HCT116 (cell line): ENCODE measurements at places on chromosomes 6 and 20. TPM values are rescaled to one million over a fixed set of nuclear protein-coding genes. Genes with fewer than 3 reads are reported as not detected.

TCF21 gene
- 0.20 TPM for total RNA-seq

SPTLC3 gene
- not detected for total RNA-seq

DNA sequence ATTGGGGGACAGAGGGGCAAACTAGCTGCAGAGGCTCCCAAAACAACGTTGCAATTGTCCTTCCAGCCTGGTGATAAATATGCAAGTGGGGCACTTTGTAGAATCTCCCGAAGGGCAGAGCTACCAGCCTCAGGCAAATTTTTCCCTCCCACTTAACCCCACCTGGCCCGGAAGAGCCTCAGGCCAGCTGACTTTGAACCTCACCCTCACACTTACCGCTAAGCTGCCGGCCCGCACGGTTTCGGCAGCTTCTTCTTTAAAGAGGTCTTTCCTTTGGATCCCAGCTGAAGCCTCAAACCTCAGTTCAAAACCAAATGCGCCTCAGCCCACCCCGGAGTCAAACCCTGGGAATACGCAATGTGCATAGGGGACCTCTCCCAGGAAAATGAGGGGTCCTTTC, 2.5 kb downstream of the OVOL2 start:
- H3K27me3 ChIP-seq = peaks cover 17% of the 10 kb centered on the region; the same call in 1 of the 2 replicates
- no peak overlapping the region for H3K27ac ChIP-seq
- peaks cover 36% of the 10 kb centered on the region for H3K4me1 ChIP-seq

DNA sequence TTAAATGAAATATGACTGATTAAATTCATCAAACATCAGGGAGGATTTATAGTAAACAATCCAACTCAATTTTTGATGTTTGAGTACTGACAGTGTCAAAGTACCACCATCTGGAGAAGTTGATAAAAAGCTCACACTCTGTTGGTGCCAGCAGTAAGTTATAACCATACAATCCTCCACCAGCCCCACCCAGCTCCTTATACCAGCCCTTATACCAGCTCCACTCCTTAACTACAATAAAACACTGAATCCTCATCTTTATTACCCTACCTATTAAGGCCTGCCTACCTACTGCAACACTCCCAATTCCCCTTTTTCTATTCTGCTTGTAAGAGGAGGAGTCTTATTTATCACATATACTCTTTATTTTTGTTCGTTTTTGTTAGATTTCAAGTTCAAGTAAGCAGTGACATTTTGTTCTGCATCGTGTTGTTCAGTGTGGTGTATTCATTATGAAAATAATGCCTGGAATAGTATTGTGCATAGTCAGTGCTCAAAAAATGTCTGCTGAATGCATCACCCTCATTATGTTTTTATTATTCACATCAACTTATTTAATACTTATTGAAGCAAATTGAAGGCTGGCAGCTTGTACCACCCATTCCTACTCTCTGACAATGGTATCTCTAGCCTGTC, 954.7 kb upstream of the ADGRB3 start:
- no peaks in the 10 kb centered on the region for H3K4me1 ChIP-seq
- no peaks in the 10 kb centered on the region for H3K36me3 ChIP-seq
- H3K4me3 ChIP-seq = no peak overlapping the region

- no peaks in the 10 kb centered on the region for H3K4me1 ChIP-seq
- H3K36me3 ChIP-seq = 0 out of 2 replicates have a peak, but pooled peaks cover 2% of the 10 kb centered on the region
- DNase-seq = no peak
- H3K27ac ChIP-seq = no peak overlapping the region
Measured at GRCh38 chr6:49454787-49455709, 8.0 kb downstream of the MMUT start.

GRCh38 chr6:46440641-46441040, 50.6 kb downstream of the RCAN2 start:
- H3K27ac ChIP-seq = no peak overlapping the region
- DNase-seq = no peak
- H3K4me1 ChIP-seq = no peaks in the 10 kb centered on the region
- no peak overlapping the region for H3K4me3 ChIP-seq
- H3K36me3 ChIP-seq = no peaks in the 10 kb centered on the region

CNPY3 gene
- total RNA-seq = 49.1 TPM

CYP21A2 gene
- total RNA-seq = 1.4 TPM

- H3K27me3 ChIP-seq = no peaks in the 10 kb centered on the region
- peaks cover 19% of the 10 kb centered on the region for H3K4me1 ChIP-seq
- peaks cover 38% of the 10 kb centered on the region; the same call in 1 of the 2 replicates for H3K36me3 ChIP-seq
- H3K27ac ChIP-seq = no peak overlapping the region
- H3K4me3 ChIP-seq = no peak overlapping the region
Measured at GRCh38 chr20:62899633-62900051, 26.7 kb downstream of the DIDO1 start.

- no peak within 1 kb of the TSS for H3K4me3 ChIP-seq
- H3K27me3 ChIP-seq = no peaks in the 10 kb centered on the region
- no peak for DNase-seq
- no peaks in the 10 kb centered on the region for H3K4me1 ChIP-seq
- no peak within 1 kb of the TSS for H3K27ac ChIP-seq
Measured at GRCh38 chr6:31575335-31575901, at the start of gene TNF. Gene TNF, plus strand, starts transcription at chr6:31575565. Its CDS starts 177 bp downstream, at chr6:31575742.

GRCh38 chr20:48769069-48769983, 58.5 kb downstream of the PREX1 start:
- no peaks in the 10 kb centered on the region for H3K36me3 ChIP-seq
- no peak for DNase-seq
- H3K4me3 ChIP-seq = no peak overlapping the region
- no peaks in the 10 kb centered on the region for H3K27me3 ChIP-seq

SYTL3 gene
- total RNA-seq = 55.3 TPM

DNA sequence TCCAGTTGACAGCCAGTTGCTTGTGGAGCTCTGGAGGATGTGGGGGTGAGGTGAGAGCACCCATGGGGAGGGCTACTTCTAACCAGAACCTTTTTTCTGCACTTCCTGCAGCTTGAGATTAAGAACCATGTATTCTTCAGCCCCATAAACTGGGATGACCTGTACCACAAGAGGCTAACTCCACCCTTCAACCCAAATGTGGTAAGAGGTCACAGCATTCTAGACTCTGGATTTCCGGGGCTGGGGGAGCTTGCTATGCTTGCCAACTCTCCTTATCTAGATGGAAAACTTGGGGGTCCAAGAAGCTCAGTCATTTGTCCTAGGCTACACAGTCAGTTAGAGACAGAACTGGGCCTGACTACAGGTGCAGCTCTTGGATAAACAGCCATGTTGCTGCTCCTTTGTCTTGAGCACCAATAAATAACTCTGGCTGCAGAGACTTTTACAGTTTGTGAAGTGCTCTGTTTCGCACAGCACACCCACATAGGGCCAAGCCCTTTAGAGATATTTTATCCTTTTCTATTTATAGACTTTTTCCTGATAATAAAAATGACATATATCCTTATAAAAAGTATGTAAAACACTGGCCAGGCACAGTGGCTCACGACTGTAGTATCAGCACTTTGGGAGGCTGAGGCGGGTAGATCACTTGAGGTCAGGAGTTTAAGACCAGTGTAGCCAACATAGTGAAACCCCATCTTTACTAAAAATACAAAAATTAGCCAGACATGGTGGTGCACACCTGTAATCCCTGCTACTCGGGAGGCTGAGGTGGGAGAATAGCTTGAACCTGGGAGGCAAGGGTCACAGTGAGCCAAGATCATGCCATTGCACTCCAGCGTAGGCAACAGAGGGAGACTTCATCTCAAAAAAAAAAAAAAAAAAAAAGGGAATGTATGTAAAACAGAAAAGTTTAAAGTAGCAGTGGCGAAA, 10.6 kb upstream of the IFT52 start:
- no peaks in the 10 kb centered on the region for H3K4me1 ChIP-seq
- no peaks in the 10 kb centered on the region for H3K27me3 ChIP-seq
- H3K27ac ChIP-seq = no peak overlapping the region
- H3K4me3 ChIP-seq = no peak overlapping the region
- no peaks in the 10 kb centered on the region for H3K36me3 ChIP-seq

GRCh38 chr6:33439956-33440648, 14.3 kb upstream of the ZBTB9 start:
- 0 out of 2 replicates have a peak, but pooled peaks cover 2% of the 10 kb centered on the region for H3K36me3 ChIP-seq
- no peak overlapping the region for H3K4me3 ChIP-seq
- no peak for DNase-seq

PGM3 gene
- 63.5 TPM for total RNA-seq

GRCh38 chr6:5828296-5828695, 178.4 kb downstream of the NRN1 start:
- DNase-seq = no peak
- H3K27me3 ChIP-seq = no peaks in the 10 kb centered on the region
- no peak overlapping the region for H3K4me3 ChIP-seq
- H3K36me3 ChIP-seq = no peaks in the 10 kb centered on the region
- H3K4me1 ChIP-seq = no peaks in the 10 kb centered on the region

CLIC5 gene
- 0.20 TPM for total RNA-seq

DNA sequence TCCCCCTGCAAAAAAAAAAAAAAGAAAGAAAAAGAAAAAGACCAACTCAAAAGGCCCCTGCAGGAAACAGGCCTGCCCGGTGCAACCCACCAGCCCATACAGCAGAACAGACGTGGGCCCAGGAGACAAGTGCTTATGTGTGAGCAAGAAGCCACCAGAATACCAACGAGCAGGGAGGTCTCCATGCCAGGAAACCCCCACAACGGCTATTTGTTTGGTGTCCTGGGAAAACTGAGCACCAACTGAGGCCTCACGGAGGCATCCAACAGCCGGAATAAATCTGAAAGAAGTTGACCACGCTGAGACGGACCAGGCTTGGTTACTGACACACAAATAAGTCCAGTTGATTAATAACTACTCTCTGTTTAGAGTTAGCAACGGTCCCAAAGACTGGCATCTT, 29.7 kb downstream of the PTPRT start:
- no peak for DNase-seq
- no peaks in the 10 kb centered on the region for H3K36me3 ChIP-seq
- H3K4me3 ChIP-seq = no peak overlapping the region
- H3K27me3 ChIP-seq = no peaks in the 10 kb centered on the region
- H3K4me1 ChIP-seq = no peaks in the 10 kb centered on the region

HAO1 gene
- 0.12 TPM for total RNA-seq

LY6G6C gene
- total RNA-seq = 0.54 TPM

- H3K27ac ChIP-seq = no peak overlapping the region; the same call in 1 of the 2 replicates
- H3K4me1 ChIP-seq = 0 out of 2 replicates have a peak, but pooled peaks cover 2% of the 10 kb centered on the region
Measured at GRCh38 chr20:45771182-45771759, 20.4 kb downstream of the WFDC3 start.

MAPK14 gene
- total RNA-seq = 34.2 TPM

DNA sequence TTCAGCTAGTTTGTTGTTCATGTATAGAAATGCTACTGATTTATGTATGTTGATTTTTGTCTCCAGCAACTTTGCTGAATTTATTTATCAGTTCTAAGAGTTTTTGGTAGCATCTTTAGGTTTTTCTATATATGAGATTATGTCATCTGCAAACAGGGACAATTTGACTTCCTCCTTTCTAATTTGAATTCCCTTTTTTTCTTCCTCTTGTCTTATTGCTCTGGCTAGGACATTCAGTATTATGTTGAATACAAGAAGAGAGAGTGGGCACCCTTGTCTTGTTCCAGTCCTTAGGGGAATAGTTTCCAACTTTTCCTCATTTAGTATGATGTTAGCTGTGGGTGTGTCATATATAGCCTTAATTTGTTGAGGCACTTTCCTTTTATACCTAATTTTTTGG, 58.2 kb downstream of the CDH26 start:
- no peaks in the 10 kb centered on the region for H3K36me3 ChIP-seq
- no peak overlapping the region for H3K27ac ChIP-seq
- no peak for DNase-seq

DNA sequence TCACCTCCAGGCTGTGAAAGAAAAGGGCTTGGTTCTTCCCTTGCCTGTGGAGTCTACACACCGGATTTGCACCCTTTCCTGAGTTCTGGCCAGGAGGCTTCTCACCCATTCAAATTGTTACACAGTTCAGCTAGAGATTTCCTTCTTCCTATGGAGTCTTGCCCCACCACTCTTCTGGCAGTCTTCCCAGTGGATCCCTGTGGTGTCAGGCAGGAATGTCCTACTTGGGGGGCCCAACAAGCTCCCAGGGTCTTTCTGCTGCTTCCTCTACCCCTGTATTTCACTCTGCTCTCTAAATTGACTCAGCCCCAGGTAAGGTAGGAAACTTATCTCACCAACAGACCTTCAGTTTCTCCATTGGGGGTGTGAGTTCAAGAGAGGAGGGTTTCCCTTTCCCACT, 14.0 kb upstream of the CST9L start:
- H3K4me3 ChIP-seq = no peak overlapping the region
- no peak for DNase-seq
- H3K4me1 ChIP-seq = no peaks in the 10 kb centered on the region
- no peaks in the 10 kb centered on the region for H3K36me3 ChIP-seq

- no peak overlapping the region for H3K27ac ChIP-seq
- no peak for DNase-seq
- H3K27me3 ChIP-seq = no peaks in the 10 kb centered on the region
- H3K4me1 ChIP-seq = no peaks in the 10 kb centered on the region
Measured at GRCh38 chr6:37366910-37367309, 13.1 kb downstream of the RNF8 start.

DNA sequence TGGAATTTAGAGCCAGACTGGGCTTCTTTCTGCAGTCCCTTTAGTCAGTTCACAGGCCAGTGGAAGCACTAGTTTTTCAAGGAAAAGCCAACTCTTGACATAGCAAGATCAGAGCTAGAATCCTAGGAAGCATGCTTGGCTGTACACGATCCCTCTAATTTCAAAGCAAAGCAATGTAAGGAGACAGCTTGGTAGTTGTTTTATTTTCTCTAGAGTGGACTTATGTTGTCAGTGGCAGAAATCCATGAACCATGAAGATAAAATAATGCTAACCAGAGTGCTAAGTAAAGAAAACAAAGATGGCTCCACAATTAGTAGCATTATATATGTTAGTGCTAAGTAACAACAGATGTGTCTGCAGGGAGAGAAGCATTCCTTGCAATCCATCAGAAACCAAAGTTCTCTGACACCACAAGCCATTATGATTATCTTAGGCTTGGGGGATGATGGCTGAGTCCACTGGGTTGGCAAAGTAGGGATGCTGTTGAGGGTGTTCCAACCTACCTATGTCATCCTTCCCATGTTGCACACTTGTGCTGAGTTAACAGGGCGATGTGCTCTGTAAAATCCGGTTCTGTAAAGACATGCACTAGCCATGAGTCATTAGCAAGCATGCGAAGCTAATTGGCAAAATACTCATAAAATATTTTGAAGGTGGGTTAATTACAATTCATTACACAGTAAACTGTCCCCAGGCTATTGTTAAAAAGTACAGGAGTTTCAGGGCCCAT, 115.2 kb downstream of the BMP2 start:
- no peak for DNase-seq
- no peak overlapping the region for H3K27ac ChIP-seq
- H3K27me3 ChIP-seq = no peaks in the 10 kb centered on the region
- H3K36me3 ChIP-seq = no peaks in the 10 kb centered on the region

DNA sequence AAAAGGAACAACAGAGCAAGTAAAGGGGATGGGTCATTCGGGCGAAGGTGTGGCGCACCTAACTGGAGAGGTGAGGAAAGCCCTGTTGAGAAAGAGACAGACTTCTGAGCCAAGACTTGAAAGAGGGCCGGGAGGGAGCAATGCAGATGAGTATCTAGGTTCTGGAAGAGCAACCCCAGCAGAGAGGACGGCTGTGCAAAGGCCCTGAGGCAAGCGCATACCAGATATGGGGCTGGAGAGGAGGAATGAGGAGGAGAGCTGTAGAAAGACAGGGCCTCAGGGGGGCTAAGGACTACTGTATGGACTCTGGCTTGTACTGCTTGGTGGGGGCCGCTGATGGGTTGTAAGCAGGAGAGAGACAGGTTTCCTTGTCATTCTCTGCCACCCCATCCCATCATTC, 21.9 kb downstream of the TRERF1 start:
- no peak for DNase-seq
- no peaks in the 10 kb centered on the region for H3K27me3 ChIP-seq
- no peak overlapping the region for H3K27ac ChIP-seq
- no peak overlapping the region for H3K4me3 ChIP-seq
